Caki2 (cell line): ENCODE measurements at places on chromosomes 2 and 18. TPM values are rescaled to one million over a fixed set of nuclear protein-coding genes. Genes with fewer than 3 reads are reported as not detected.

DNA sequence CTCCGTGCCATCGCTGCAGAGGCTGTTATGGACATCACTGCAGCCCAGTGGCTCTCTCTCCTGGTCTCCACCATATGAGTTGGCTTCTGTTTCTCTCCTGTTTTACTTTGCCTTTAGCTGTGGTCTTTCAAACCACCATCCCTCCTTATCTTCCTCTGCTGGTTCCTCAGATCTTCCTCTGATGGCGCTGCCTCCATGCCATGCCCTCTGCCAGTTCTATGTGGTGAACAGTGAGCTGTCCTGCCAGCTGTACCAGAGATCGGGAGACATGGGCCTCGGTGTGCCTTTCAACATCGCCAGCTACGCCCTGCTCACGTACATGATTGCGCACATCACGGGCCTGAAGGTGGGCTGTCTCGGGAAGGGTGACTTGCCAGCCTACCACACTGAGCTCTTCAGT is 13.1 kb downstream of the TYMS start:
- DNase-seq: no peak

DNA sequence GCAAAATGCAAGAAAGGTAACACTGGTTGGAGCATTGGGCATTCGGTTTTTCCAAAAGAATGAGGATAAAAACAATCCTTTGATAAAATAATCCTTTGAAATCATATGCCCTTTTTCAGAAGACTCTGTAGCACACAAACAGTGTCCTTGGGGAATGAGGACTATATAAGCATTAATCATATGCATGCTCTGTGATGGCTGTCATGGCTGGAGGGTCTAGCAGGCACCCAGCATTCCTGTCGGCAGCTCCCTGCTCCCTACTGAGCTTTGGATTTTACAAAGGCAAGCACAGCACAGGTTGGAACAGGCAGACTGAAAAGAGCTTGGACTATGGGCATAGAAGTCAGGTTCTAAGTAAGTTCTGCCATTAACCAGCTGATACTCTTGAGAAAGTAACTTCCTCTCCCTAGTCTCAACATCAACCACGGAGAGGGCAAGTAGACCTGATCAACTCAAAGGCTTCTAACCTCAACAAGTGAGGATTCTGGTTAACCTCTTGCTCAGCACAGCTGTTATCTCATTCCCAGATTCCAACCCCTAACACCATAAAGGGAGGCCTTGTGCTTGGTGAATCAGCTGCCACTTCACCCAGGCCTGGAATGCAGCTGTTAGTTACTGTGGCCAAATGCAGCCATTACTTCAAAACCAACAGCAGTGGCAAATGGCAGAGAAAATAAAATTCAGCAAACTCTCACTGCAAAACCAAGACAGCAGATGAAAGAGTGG is 29.5 kb downstream of the GALNT14 start:
- DNase-seq: no peak

DNA sequence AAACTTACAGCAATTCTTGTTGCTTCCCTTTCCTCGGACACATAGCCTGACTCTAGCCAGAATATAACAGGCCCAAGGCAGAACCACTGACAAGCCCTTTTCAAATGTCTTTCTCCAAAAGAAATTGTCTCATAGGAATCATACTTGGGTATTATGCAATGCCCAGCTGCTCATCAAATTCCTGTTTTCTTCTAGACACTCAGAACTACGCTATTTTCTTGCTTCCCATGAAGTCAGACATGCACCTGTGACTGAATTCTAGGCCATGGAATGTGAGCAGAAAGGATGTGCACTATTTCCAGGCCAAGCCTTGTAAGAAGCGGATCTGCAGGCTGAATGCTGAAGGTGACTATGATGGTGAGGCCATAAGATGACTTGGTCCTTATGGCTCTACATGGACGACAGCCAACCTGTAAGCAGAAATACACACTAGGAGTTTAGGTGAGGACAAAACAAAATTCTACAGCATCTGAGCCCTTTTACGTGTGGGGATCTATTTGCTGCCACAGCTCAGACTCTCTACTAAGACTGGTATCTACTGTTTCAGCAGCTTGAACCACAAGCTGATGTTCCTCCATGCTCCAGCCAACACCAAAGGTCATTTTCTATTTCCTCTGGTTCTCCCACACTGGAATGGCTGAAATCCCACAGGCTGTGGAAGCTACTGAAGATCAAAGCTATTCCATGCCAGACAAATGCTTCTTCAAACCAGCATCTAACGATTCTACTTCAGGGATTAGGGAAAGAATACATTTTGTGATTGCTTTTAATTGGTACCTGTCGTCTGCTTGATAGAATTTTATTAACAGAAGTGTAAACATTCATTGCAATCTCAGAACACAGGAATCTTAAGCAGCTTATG is 378.7 kb downstream of the RBM43 start:
- no peak for DNase-seq

DNA sequence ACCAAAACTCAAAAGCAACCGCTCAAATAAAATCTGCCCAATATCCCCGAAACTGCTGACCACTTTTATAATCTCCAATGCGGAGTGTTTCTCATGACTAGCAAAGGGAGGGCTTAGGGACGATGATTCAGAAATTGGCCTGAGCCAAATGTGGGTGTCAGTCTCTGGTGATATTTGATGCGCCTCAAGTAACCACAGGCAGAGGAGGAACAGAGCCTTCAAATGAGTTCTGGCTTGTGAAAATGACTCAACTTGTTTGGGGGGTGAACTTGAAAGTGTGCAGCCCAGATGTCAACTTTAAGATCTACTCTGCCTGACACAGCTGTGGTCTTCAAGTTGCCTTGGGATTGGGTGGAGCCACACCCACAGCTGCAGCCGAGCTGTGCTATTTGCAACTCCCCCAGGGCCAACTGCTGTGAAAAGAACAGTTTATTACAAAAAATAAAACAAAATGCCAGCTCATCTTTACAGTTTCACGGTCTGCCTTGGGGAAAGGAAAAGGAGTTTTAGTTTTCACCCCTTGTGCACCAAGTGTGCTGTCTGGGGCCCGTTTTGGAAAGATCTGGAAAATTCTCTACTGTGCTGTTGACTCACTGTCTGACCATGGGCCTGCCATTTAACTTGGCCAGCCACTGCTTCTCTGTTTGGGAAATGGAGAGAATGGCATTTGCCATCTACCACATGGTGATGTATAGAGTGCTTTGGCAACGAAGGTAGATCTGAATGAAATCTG is 222.1 kb downstream of the MTX2 start:
- DNase-seq: no peak

GRCh38 chr18:5543773-5544389 is at the start of gene EPB41L3:
Gene EPB41L3 (minus strand): TSS chr18:5543997. CDS start chr18:5489183, 54,814 bp downstream.
- DNase-seq: no peak

The GALR1 gene
- not detected in 2 replicates for total RNA-seq

The IDH1 gene
- 66.9 and 79.0 TPM in 2 replicates for total RNA-seq

The DYNAP gene
- total RNA-seq: not detected in 2 replicates

The SOCS6 gene
- total RNA-seq: 7.8 and 9.4 TPM in 2 replicates

The ALKAL2 gene
- total RNA-seq: 2.0 TPM in 1 of 2 replicates, not detected in the other

The CTNNA2 gene
- total RNA-seq: 0.09 TPM in 1 of 2 replicates, not detected in the other
